ENCODE measurements at places on chromosomes 11 and 22.
A peak's percentile ranks its signal among the peaks of the same experiment; 100 is the strongest.

DNA sequence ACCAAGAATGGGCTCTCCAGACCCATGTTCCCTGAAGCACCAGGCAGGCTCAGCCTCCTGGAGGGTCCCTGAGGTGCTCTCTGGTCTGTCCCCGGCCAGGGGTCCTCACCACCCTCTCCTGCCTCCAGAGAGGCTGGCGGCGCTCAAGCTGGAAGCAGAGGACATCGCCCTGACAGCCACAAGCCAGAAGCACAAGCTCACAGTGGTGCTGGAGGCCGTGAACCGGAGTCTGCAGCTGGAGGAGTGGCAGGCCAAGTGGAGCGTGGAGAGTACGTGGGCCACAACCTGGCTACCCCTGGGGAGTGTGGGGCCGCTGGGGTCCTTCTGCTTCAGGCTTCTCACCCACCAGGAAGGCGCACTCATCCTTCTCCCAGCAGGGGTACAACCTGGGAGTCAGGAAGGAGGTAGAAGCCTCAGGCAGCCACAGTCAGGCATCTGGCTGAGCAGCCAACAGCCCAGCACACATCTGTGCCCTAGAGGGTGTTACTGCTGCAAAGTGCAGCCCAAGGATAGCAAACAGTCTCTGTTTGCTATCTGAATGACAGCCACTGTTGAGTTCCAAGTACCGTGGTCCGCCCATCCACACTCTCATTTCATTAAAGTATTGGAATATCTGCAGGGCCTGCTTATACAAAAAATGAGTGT lies 8.4 kb downstream of the PARVG start:
- no peak for DNase-seq

GRCh38 chr22:28112548-28113043 lies 193.5 kb upstream of the PITPNB start:
- no peak for DNase-seq

DNA sequence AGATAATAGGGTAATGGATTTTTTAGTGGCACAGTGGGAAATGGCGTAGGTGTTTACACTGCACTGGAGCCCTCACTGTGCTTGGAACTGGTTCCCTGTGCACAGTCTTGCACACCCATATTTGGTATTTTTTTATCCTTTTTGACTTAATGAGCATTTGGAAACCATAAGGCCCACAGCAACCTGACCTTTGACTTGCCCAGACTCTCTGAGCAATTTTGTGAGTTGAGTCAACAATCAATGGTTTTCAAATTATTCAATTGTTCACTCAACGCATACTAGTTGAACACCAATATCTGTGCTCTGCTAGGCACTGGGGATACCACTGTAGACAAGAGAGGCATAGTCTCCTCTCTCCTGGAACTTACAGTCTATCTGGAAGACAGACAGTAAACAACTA lies 14.3 kb downstream of the CD44 start:
- DNase-seq, result no peak

DNA sequence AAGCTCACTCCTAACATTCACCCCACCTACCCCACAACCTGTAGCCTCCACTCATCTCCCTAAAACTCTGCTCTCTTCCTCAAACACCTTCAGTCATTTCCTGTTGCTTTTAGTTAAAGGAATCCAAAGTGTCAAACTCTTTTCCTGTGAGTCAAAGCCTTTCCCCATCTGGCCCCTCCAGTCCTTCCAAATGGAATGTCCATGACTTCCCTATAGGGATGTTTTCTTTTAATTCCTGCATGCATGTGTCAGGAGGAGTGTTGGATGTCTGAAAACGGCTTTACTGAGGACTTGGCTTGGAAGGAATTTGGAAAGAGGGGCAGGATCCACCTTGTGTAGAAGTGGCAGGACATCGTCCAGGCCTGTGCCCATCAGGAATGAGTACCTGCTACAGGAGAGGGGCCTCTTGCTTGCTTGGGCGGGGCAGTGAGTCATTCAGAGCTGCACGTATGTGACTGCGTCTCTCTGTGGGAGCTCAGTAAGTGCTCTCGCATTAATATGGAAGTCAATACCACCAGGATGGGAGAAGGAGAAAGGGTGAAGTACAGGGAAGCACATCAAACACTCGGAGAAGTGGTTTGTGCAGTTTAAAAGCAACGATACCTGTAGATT lies 491.9 kb downstream of the OPCML start:
- no peak for DNase-seq

- DNase-seq, result no peak
Measured at GRCh38 chr11:134258577-134258976, 5.2 kb downstream of the ACAD8 start.

GRCh38 chr22:29331658-29332300 lies 16.3 kb upstream of the RASL10A start:
- DNase-seq, result no peak

DNA sequence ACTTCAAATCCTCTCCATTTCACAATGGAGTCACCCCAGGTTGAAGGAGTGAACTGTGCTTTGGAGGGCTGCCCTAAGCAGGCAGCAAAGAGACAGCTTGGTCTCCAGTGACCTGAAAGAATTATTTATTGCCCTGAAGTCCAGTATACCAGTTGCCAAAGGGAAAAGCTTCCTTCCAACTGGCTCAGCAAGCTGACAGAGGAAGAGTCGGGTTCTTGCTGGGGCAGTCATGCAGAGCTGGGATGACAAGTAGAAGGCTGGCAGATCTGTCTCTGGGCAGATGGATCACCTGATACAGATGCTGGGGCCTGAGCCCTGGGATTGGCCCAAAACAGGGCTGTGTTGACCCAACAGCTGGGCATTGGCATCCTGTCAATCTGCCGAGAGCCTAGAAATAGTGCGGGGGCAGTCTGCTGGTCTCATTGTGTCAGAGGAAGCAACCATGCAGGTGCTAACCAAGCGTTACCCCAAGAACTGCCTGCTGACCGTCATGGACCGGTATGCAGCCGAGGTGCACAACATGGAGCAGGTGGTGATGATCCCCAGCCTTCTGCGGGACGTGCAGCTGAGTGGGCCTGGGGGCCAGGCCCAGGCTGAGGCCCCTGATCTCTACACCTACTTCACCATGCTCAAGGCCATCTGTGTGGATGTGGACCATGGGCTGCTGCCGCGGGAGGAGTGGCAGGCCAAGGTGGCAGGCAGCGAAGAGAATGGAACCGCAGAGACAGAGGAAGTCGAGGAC lies at the start of gene THRSP:
Gene THRSP (plus strand): TSS at position 422 of the 742 bp plus-strand sequence. CDS start 21 bp downstream, at position 443.
- DNase-seq, result no peak

GRCh38 chr11:9210224-9210921 lies 54.8 kb downstream of the DENND5A start:
- no peak for DNase-seq

- no peak for DNase-seq
Measured at GRCh38 chr22:49826603-49827270, 936 bp downstream of the BRD1 start.

- DNase-seq, result no peak
Measured at GRCh38 chr11:31884080-31884479, 73.0 kb upstream of the PAX6 start.

- DNase-seq, result no peak
Measured at GRCh38 chr22:44915441-44915840, 94.4 kb downstream of the PHF21B start.

DNA sequence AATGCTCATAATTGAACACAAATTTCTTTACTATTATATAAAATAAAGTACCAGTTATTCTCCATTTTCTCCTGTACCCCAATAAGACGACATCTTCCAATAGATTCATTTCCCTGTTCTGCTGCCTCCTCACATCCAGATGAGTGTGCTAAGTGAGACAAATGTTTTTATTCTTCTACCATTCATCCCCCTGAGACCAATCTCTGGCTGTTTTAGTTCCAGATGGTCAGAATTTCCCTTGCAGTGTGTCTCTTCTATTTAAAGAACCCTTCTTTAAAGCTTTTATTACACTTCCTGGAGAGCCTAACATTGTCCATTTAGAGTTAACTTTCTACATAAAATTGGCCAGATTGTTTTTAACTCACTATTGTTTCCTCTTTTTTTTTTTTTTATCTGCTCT lies 41.2 kb upstream of the GLYATL1 start:
- DNase-seq, result no peak

GRCh38 chr22:24585461-24585860 lies 7.4 kb downstream of the LRRC75B start:
- DNase-seq, result no peak

DNA sequence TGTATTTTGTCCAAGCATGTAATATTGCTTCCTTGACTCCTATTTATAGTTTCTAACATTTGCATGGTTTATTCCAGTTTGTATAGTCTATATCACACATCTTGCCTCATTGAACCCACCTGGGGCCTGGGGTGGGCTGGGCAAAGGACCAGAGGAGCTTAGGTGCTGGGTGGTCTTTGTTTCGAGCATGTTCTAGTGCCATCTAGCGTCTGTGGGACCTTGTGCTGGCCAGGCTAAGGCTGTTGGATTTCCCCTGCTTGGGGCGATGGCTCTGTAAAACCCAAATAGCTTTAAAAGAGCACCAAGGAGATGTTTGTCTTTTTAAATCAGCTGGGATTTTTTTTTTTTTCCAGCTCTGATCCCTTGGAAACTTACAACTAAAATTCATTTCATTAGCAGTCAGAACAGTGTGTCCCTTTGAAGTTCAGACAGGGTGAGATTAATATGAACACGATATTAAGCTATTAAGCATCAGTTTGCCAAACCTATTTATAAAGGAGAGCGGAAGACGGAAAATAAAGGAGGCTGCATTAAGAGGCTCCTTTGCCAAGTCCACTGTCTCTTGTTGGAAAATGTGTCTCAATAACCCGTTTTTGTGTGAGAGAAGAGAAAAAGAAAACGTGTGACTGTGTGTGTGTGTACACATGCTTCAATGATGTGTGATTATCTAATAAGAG lies 157.4 kb downstream of the COMMD9 start:
- DNase-seq, result peak; percentile 72

DNA sequence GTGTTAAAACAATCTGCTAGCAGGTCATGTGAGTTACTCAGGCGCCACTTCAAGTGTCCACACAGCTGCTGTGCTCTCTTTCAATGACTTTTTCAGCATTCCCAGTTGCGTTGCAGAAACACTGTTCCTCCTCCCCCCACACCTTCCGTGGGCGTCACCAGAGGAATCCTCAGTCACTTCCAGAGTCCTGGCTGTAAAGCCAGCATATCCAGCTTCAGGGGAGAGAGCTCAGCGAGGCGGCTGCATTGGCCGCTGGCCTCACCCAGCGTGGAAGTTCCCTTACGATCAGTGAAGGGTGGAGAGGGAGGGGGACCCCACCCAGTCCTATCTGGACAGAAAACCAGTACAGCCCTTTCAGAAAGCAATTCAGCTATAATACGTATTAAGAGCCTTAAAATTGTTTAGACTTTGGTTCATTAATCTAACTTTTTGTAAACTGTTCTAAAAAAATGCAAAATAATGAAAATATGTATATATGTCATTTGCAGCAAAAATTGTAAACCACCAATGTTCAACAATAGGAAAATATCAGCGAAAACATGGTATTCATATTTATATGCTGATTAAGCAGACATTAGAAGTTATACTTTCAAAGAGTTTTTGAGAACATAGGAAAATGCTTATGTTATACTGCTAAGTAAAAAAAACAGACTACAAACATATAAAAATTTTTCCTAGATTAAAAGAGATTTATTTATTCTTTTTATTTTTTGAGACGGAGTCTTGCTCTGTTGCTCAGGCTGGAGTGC lies 2.8 kb upstream of the ANO9 start:
- DNase-seq, result peak; percentile 5

- no peak for DNase-seq
Measured at GRCh38 chr11:110297076-110297725, 787 bp upstream of the RDX start.

DNA sequence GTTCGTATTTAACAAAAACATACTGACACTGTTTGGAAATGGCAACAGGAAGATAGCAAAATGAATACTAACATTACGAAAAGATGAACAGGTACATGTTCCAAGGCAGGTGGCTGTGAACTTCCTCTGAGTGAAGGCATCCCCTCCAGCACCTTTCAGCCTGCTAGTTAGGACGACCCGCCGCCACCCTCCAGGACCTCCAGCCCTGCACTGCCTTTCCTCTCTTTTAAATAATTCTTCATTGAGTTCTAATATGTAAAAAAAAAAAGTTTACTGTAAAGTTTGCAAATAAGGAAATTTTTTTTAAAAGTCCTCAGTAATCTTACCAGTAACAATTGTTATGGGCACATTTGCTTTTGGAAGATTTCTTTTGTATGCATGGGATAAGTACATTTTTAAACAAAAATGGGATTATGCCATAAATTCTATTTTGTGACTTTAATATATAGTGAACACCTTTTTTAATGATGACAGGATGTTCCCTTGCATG lies 6.0 kb downstream of the NEAT1 start:
- DNase-seq, result no peak

DNA sequence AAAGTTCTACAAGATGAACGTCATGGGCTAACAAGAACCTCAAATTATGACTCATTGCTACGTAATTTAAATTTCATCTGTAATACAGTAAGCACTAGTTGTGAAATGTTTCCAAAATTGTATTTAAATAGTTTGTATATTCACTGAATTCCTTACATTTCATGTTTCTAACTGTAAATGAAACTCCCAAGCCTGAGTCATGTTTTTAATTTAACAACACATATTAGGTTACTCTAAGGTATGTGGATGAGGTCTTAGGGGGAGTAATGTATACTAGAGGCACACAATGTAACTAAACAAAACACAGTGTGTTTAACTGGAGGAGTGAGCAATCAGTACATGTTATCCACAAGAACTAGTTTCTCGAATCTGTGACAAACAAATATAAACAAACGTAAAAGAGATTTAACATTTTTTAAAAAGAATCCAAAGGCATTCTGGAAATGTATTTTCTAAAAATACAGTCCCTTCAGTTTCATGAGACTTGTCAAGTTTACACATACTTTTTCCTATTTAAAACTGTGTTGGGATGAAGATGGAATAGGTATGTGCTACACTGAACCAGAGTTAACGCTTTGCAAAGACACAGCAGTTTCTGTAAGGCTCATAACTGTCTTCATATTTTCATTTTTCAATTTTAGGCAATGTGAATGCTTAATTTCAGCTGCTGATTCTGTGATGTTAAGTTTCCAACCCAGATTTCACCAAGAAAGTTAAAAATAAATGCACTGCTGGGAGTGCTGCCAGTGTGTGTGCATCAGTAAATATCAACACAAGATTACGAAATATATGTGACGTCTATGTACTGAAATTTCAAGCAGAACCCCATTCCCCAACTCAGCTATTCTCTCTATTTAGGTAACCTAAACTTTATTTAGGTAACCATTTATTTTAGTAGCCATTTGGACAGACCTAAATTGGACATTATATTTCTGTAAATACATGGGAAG lies 52.6 kb downstream of the PITPNB start:
- DNase-seq, result no peak

DNA sequence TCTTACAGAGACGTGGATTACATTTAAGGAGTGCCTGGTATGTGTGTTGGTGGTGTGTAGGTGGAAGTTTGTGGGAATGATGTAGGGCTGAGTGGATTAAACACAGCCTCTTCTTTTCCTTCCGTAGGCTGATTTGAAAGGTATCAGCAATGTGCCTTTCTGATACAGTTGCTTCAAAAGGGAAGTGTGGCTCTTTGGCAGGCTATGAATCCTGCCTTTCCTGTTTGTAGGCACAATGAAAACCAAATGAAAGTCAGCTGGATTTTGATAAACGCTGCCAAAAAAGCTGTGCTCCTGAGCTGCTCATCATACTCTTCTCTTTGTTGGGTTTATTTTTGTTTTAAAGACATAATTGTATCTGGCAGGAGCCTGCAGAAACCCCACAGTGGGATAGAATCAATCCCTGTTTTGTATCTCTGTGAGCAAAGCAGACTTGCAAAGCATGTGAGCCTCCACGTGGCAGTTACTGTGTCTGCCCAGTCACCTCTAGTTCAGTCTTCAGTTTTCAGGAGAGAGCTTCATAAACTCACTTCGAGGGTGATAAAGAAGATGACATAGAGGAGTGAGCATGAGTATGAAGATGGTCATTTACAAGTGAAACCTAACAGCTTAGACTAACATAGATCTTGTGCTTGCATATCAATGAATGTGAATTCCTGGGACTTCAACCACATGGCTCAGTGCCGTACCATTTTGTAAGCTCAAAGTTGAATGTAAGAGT lies 655.7 kb upstream of the KIRREL3 start:
- DNase-seq, result no peak
